SK-N-SH (cell line): ENCODE measurements at places on chromosomes 16 and 17.

DNA sequence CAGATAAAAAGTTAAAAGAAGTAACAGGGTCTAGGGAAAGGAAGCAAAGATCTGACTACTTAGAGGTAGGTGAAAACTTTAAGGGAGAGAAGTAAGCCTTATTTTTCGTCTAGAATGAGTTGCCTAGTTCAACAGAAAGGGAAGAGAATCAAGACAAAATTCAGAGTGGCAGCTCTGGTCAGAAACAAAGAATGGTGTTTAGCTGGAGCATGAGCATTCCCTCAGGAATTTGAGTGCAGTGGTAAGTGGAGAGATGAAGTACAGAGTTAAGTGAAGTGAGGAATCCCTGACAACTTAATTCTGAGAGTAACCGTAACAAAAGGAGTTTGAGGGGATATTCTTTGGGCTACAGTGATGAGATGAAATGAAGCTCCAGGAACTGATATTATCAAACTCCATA, 11.5 kb downstream of the SMG6 start:
- no peak for DNase-seq

DNA sequence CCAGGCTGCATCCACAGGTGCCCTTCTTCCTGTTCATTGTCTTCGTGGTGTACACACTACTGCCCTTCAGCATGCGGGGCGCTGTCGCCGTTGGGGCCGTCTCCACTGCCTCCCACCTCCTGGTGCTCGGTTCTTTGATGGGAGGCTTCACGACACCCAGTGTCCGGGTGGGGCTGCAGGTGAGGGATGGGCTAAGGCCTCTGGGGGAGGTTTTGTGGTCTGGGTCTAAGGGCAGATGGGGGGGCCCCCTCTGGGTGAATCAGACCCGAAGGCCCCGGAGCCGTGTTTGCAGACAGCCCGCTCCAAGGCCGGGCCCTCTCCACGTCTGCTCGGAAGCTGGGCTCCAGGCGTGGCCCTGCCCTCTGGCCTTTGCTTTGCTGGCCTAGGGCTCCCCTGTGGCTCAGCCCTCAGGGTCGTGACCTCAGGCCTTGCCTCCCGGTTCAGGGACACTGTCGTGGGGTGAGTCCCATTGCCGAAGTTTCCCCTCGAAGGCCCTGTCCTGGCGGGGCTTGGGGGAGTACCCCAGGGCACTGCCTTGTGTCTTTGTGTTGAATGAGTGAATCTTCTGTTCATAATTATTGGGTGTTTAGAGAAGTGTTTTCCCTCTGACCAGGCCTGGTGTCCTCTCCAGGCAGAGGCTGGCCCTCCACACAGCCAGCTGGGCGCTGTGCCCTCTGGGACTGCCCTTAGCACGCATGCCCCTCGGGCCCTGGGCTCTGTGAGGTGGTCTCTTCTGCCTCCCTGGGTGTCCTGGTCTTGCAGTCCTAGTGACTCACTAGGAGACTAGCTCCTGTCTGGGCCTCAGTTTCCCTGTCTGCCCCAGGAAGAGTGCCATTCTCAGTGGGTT, 25.6 kb downstream of the ADCY7 start:
- no peak for DNase-seq

DNA sequence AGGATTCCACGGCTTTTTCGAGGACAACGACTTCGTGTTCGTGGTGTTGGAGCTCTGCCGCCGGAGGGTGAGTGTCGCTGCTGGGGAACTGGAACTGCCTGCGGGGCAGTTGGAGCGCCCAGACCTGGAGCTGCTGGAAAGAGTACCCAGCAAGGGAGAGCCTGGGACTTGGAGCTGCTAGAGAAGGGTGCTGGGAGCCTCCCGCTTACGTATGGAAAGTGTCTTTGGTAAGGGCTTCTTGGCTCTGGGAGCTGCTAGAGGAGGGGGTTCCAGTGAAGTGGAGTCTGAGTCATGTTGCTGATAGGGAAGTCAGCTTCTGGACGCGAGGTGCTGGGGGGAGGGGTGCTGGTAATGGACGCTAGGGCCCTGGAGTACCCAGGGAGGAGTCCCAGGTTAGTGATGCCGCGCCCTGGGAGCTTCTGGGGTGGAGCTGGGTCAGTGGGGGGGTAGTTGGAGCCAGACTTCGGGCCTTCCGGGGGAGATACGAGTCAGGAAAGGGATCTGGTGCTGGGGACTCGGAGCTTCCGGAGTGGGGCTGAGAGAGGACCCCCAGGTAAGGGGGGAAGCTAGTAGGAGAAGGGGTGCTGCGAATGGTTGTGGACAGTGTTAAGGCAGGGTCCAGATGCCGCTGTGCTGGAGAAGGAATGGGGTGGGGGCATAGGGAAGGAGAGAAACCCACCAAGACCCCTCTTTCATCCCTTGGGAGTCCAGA, 741 bp downstream of the PLK1 start:
- DNase-seq, result peak; percentile 71

GRCh38 chr16:67280090-67281015, 1.0 kb downstream of the PLEKHG4 start:
- no peak for DNase-seq

- no peak for DNase-seq
Measured at GRCh38 chr17:81243333-81243664, 4.2 kb downstream of the NDUFAF8 start.

GRCh38 chr17:13642188-13642587, 40.5 kb upstream of the HS3ST3A1 start:
- DNase-seq, result no peak

DNA sequence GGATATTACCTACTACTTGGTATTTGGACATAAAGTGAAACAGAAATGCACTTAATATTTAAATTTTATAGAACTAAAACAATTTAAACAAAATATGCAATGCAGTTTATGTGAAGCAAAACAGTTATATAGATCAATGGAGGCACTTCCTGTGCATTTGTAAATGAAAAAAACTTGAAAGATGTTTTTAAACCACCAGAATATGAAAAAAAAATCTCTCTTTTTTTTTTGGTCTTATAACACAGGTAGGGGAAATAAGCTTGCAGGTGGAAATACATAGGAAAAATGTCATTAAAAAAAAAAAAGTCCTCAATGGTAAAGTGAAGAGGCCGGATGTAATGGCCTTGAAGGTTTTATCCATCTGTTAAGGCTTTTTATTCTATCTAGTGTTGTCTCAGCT, 180.3 kb upstream of the AXIN2 start:
- DNase-seq, result no peak
